NCI-H345 (cell line): ENCODE measurements at places on chromosomes 16 and 17.

DNA sequence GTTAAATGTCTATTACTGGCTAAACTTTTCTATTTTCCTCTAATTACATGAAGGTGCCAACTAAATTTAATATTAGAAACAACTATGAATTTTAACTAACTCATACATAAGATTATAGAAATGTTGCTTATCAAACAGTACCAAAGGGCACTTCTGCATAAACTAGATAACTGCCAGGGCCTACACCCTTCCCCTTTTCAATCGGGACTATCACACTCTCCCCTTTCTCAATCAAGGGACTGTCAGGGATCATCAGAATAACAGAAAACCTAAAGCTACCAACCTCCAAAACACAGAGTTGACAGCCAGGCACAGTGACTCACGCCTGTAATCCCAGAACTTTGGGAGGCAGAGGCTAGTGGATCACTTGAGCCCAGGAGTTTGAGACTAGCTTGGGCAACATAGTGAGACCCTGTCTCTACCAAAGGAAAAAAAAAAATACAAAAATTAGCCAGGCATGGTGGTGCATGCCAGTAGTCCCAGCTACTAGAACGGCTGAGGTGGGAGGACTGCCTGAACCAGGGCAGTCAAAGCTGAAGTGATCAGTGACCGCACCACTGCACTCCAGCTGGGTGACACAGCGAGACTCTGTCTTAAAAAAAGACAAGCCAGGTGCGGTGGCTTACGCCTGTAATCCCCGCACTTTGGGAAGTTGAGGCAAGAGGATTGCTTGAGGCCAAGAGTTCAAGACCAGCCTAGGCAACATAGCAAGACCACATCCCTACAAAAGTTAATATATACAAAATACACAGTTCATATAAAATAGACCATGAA, 3.2 kb upstream of the PHLPP2 start:
- no peak for DNase-seq

DNA sequence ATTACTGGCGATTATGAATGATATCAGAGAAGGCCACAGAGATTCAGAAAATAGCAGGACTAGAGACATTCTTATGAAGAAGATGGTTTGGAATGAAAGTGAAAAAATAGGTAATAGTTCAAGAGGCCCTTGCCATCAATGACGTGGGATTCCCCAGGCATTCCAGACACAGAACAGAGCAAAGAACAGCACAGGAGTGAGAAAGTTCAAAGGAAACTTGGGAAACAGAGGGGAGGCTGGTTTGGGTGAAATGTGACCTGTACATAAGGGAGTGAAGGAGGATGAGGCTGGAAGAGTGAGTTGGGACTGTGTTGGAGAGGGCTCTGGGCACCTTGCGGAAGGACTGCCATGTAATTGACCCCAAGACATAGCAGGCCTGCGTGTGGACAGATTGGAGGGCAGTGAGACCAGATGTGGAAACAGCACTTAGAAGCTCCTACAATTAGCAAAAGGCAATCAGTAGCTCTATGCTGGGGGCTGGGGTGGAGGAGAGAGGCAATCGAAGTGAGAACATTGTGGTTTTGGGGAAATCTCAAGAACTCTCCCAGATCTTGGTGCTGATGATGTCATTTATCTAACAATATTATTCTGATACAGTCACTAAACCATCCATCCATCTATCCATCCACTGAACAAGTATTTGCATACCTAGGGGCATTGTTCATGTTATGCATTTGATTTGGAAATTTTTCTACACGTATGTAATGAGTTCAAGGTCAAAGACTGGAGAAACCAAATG, 365.3 kb upstream of the ZFHX3 start:
- no peak for DNase-seq

DNA sequence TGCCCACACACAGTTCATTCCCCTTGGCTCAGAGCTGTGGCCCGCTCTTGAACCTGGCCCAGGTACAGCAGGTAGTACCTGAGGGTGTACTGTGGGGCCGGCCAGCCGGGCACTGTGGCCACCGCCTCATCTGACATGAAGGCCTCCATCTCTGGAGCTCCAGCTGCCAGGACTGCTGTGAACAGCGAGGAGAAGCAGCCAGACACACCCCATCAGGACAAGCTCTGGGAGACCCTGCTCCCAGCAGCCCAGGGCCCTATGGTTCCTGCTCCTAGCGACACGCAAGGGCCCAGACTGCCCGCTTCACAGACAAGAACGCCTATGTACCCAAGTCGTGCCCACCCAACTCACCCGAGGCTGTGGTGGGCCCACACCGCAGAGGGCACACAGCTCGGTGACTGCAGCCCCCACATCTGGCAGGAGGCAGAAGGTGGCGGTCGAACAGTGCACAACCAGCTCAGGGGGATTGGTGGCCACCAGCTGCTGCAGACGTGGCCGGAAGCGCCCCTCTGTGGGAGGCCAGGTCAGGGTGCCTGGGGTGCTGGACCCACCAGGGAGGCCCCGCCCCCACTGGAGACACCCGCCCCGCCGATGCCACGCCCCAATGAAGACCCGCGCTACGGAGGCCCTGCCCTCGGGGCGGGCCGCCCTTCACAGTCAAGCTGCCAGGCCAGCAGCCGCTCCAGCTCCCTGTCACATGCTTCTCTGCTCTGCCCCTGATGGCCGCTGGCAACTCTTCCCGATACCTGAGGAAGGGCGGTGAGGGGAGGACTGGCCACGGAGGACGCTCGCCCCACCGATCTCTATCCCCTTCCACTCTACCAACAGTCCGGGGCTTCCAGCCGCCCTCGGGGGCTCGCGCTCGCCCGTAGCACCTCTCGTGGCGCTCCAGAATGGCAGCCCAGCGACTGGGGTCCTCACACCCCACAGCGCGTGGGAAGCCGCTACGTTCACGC, 1.1 kb upstream of the STUB1 start:
- DNase-seq, result peak; percentile 88

DNA sequence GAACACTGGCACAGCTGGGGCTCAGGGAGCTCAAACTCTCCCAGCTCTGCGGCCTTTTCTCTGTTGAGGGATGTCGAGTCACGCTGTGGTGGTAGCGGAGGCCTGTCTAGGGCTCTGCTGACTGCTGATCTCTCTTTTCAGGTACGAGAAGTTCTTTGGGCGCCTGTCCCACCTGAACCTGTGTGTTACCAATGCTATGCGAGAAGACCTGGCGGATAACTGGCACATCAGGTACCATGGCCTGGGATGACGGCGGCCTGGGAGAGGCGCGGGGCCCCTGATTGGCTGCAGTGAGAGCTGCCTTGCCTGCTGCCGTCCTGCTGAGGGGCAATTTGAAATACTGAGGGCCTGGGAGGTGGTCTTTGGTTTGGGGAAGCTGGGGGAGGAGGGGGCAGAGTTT, 5.7 kb downstream of the ALG1 start:
- no peak for DNase-seq

GRCh38 chr16:72092832-72093447, 480 bp downstream of the TXNL4B start:
- no peak for DNase-seq
